Glomerular endothelial cell (primary cell): ENCODE measurements at places on chromosomes 7 and 10. TPM values are rescaled to one million over a fixed set of nuclear protein-coding genes. Genes with fewer than 3 reads are reported as not detected.

The ATOH7 gene
- not detected in 2 replicates for total RNA-seq

The GTF2IRD1 gene
- total RNA-seq = 13.6 and 13.8 TPM in 2 replicates

The LRRTM3 gene
- not detected in 2 replicates for total RNA-seq

The CFAP46 gene
- 1.9 and 3.2 TPM in 2 replicates for total RNA-seq

The CHRM2 gene
- 1.4 and 3.3 TPM in 2 replicates for total RNA-seq

The TFR2 gene
- total RNA-seq = 0.29 TPM in 1 of 2 replicates, not detected in the other

The FBXL13 gene
- total RNA-seq = 0.39 and 2.2 TPM in 2 replicates

The SRRM3 gene
- total RNA-seq = 0.10 and 0.23 TPM in 2 replicates

The ADCK2 gene
- 22.5 and 22.8 TPM in 2 replicates for total RNA-seq
